ENCODE measurements at places on chromosomes 6 and 20.

DNA sequence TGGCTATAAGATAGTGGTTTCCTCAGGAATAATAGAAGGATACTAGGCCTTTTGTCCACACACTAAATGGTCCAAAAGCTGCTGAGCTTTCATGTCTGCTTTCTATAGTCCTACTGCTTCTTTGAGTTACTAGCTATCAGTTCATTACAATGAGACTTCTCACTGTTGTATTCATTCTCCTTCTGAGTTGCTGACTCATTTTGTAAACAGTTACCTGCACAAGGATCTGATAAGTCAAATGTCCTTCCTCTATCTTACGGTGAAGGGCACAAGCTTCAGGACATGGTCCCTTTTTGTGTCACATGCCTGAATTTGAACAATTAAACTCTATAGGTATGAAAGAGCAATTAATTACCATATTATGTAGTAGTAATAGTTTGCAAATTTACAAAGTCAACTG lies 90.5 kb downstream of the MAN1A1 start:
- DNase-seq: no peak

GRCh38 chr6:4405621-4406212 lies 270.3 kb upstream of the ECI2 start:
- no peak for DNase-seq

- DNase-seq: no peak
Measured at GRCh38 chr6:73388800-73389512, 5.7 kb upstream of the DDX43 start.

GRCh38 chr6:79599725-79600259 lies 31.3 kb upstream of the SH3BGRL2 start:
- DNase-seq: no peak

DNA sequence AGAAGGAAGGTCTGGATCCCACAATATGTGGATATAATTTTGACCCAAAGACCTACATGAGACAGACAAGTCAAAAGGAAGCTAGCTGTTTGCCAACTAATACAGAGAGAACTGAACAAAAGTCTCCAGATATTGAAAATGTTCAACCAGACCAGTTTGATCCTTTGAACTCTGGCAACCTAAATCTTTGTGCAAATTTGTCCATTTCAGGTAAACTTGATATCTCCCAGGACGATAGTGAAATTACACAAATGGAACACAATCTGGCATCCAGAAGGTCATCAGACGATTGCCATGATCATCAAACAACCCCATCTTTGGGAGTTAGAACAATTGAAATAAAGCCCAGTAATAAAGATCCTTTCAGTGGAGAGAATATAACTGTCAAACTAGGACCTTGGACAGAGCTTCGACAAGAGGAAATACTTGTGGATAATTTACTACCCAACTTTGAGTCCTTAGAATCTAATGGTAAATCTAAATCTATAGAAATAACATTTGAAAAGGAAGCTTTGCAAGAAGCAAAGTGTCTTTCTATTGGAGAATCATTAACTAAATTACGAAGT lies 41.9 kb upstream of the SDHAF4 start:
- DNase-seq: no peak

- no peak for DNase-seq
Measured at GRCh38 chr20:44326391-44327159, 10.3 kb upstream of the R3HDML start.

- no peak for DNase-seq
Measured at GRCh38 chr6:99545442-99545841, 23.0 kb downstream of the CCNC start.

DNA sequence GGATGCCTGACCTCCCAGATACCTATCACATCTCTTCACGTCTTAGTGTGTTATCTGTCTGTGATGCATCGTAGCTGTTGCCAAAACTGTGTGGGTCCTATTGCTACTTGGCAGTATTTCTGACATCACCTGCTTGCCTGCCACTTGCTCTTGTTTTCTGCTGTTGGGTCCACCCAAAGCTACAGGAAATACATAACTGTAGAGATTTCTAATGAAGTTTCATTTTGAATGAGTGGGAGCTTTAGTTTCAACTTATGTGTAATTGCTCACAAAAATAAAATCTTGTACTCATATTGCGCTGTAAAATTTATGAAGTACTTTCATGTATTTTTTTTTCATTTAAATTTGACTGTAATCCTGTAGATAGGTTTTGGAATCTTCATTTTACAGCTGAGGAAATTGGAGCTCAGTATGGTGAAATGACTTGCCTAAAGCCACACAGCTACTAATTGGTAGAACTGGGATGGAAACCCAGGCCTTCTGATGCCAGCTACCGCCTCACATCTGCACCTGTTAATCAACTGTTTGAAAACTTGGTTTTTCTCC lies 113.6 kb upstream of the MAN1A1 start:
- no peak for DNase-seq

DNA sequence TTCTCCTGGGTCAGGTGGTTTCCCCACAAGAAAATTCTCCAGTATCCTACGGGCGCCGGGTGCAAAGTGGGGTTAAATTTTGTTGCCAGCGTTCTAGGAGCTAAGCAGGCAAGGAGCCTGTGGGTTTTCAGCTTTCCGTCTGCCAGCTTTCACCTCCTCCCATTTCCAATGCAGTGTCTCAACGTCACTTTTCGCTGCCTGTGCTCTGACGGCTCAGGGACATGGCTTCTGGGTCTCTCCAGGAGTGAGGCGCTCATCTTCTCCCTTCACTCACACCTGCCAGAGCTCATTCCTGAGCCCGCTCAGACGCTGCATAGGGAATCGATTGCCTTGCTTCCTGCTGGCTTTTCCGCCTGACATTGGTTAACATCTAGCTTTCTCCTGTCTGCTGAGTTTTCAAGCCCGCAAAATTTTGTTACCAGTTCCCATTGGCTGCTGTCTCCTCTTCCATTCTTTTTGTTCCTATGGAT lies 7.3 kb upstream of the NAA20 start:
- DNase-seq: no peak

DNA sequence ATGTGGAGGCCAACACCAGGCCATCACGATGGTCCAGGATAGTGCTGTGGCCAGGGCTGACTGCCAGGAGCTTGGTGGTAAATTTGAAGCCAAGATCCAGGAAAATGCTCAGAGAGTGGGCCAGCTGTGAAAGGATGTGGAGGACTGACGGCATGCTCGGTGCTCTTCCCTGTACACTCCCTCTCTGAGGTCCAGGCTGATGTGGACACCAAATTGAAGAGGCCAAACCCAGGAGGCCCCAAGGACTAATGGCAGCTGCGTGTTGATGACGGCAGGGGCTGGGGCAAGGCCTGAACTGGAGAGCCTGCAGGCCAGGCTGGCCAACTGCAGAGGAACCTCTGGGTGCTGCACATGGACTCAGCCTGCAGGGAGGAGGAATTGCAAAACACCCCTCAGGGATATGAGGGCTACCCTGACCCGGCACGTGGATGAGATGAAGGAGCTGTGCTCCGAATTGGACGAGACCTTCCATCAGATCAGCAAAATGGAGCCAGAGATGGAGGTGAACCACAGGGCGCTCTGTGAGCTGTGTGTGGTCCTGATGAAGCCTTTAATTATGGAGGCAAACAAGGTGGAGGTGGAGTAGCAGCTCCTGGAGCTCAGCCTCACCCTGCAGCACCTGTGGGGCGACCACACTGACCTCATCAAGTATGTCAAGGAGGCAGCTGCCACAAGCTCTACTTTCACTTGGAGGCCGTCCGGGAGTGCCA lies 6.9 kb upstream of the RAET1E start:
- DNase-seq: no peak

Measured in tibial nerve (tissue), 4 donors.